ENCODE measurements at places on chromosomes 3 and 15.

DNA sequence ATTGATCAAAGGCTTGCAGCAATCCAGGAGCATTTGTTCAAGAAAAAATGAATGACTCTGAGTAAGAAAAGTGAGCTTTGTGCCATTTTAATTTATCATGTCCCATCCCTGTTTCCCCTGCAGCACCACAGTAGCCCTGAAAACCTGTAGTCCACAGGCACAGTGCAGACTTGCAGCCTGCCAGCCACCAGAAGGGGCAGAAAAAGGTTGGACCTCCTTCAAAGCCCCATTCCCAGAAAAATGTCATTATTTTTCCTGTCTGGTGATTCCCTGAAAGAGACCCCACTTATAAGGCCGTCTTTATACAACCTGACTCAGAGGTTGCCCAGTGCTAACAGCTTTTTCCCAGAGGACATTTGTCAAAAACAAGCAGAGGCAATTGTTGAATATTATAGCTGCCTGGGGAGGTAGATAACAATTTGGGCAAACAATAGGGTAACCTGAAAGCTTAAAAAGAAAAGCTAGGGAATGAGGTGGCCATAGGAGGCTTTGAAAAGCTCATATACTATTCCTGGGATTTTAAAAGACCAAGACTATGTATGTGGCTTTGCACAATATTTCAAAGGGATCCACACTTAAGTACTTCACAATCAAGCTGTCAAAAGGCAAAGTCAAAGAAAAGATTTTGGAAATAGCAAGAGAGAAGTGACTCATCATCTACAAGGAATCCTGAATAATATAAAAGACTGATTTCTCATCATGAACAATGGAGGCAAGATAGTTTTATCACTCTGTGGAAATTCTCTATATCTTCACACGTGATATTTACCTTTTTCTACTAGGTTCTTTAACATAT, 136.8 kb upstream of the PLXNA1 start:
- DNase-seq, result no peak

- no peak for DNase-seq
Observed at GRCh38 chr3:18343809-18344208, 81.3 kb downstream of the SATB1 start.

GRCh38 chr3:168091941-168092340, 3.8 kb downstream of the GOLIM4 start:
- DNase-seq, result no peak

DNA sequence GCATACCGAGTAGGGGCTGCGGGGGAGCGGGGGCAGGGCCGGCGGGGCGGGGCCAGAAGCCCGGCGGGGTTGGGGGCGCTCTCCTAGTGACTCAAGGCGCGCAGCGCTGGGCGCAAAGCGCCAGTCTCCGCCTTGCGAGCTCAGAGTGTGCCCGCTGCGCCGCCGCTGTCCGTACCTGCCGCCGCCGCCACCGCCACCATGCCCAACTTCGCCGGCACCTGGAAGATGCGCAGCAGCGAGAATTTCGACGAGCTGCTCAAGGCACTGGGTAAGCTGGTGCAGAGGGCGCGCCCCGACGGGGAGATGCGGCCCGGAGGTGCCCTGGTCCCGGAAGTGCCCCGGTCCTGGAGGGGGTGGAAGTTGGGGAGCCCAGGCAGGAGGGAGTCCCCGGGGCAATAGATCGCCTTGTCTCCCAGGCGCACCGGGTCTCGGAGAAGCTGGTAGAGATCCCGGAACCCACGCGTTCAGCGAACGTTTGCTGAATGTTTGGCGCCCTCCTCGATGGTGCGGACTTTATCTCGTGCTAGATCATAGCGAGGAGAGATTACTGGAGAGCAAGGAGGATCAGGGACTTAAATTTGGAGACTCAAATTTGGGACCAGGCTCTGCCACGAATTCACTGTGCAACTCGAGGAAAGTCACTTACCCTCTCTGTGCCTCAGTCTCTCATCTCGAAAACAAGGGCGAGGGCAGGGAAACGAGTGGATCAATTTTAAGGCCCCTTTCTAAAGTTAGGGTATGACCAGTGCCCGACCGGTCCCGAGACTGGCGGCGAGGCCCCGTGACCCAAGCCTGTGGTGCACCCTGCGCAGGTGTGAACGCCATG, at the start of gene CRABP1:
Gene CRABP1, plus strand, starts transcription at position 123 of the 826 bp plus-strand sequence. Its CDS starts 76 bp downstream, at position 199.
- DNase-seq, result no peak

- DNase-seq, result no peak
Observed at GRCh38 chr3:186790261-186790981, 7.0 kb downstream of the EIF4A2 start.
